Central memory CD8-positive, alpha-beta T cell (primary cell): ENCODE measurements at places on chromosomes 4 and X.

DNA sequence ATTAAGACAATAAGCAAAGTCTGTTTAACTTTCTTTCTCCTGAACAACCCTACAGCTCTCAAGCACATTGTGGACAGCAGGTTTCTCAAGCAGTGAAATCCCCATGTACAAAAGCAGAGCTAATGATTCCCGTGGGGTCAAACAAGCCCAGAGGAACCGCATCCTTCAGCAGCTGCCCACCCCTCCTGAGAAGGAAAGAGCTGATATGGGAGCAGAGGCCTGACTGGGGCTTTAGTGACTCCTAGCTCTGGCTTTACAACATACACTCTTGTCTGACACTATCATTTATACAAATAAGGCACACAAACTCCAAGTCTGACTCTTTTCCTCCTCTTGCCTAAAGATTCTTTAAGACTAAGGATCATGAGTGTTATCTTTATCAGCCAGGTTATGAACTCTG, 32.8 kb downstream of the HDAC8 start:
- DNase-seq = no peak

DNA sequence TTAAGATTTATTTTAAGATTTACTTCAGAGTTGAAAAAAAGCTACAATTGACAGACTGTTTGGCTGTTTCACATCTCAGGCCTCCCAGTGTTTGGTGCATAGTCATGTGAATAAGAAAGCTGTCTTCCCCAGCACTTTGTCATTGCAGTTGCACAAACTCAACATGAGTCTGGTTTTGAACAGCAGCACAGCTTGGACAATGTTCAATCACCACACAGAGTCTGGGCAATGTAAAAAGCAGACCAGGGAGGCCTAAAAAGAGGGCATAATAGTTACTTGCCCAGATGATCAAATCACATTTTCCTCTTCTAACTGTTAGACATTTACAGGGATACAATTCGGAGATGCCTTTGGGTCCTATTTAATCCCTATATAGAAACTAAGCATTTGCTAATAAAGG, 1055.0 kb downstream of the RPA4 start:
- DNase-seq = no peak

- no peak for DNase-seq
These were observed 32.1 kb upstream of the RAPGEF2 start for GRCh38 chr4:159070742-159071141.

DNA sequence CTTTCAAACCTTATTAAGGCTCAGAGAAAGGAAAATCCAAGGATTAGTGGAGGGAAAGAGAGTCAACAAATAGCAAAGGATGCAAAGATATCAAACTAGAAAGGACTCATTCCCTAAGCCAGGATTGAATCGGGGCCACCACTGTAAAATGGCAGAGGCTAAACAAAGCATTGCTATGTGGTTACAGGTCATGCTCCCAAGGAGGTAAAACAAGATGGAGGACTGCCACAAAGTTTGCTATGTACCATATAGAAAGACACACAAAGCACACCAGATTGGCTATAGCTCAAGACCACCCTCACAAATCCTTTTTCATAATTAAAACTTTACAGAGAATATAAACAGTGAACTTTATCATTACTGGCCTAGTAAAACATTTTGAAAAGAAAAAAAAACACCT, 25.9 kb upstream of the PASD1 start:
- no peak for DNase-seq

DNA sequence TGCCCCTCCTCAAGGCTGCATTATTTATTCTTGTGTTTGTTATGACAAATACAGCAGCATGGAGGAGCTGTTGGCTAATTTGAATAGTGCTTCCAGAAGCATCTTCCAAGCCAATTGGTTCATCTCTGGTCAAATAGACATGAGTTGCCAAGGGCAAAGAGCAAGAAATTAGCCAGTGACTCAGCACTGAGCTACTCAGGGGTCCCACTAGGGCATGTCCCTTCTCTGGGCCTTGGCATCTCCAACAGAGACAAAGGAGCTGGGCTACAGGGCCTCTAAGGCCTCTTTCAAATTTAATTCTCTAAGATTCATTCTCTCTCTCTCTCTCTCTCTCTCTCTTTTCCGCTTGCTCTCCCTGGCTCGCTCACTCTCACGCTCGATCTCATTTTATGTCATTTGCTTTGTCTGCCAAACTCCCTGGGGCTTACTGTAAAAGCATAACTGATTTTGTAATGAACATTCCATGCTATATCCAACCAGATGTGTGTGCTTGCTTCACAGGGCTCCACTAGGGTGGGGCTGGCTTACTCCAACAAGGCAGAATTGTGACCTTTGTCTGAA, 86.7 kb upstream of the MAGEA4 start:
- no peak for DNase-seq
